ENCODE measurements at places on chromosomes 7 and 10. TPM values are rescaled to one million over a fixed set of nuclear protein-coding genes. Genes with fewer than 3 reads are reported as not detected.

Gene POU6F2
- 0.11 TPM for total RNA-seq

Gene ADAM22
- total RNA-seq = 0.10 TPM

Gene TET1
- total RNA-seq = 5.2 TPM

Gene CPA2
- not detected for total RNA-seq

Gene TMEM130
- total RNA-seq = not detected

Gene EVX1
- total RNA-seq = not detected

Gene GRM3
- not detected for total RNA-seq

Gene ZNF804B
- total RNA-seq = not detected

Gene OGA
- total RNA-seq = 89.4 TPM

Gene METTL2B
- 63.3 TPM for total RNA-seq

Gene GATAD1
- total RNA-seq = 44.6 TPM

Gene LRIT1
- 0.11 TPM for total RNA-seq
